ENCODE measurements at places on chromosomes 11 and 22. TPM values are rescaled to one million over a fixed set of nuclear protein-coding genes. Genes with fewer than 3 reads are reported as not detected.

SCN2B gene
- total RNA-seq: not detected

LRRC4C gene
- total RNA-seq: not detected

DPAGT1 gene
- 13.8 TPM for total RNA-seq

ELFN2 gene
- total RNA-seq: under 0.01 TPM

RABL2B gene
- total RNA-seq: 3.9 TPM

FZD4 gene
- total RNA-seq: 149 TPM

NNMT gene
- total RNA-seq: 52.1 TPM

SLN gene
- total RNA-seq: not detected

ANO3 gene
- total RNA-seq: under 0.01 TPM

OR5M3 gene
- total RNA-seq: not detected

ZNF214 gene
- 0.26 TPM for total RNA-seq

OR4X1 gene
- total RNA-seq: not detected
